Ovary (tissue), 10 donors: ENCODE measurements at places on chromosomes 11 and 22. TPM values are rescaled to one million over a fixed set of nuclear protein-coding genes. Genes with fewer than 3 reads are reported as not detected.
A peak's percentile ranks its signal among the peaks of the same experiment; 100 is the strongest.

- DNase-seq = no peak
Observed at GRCh38 chr22:38028344-38029130, 28.7 kb upstream of the PICK1 start.

DNA sequence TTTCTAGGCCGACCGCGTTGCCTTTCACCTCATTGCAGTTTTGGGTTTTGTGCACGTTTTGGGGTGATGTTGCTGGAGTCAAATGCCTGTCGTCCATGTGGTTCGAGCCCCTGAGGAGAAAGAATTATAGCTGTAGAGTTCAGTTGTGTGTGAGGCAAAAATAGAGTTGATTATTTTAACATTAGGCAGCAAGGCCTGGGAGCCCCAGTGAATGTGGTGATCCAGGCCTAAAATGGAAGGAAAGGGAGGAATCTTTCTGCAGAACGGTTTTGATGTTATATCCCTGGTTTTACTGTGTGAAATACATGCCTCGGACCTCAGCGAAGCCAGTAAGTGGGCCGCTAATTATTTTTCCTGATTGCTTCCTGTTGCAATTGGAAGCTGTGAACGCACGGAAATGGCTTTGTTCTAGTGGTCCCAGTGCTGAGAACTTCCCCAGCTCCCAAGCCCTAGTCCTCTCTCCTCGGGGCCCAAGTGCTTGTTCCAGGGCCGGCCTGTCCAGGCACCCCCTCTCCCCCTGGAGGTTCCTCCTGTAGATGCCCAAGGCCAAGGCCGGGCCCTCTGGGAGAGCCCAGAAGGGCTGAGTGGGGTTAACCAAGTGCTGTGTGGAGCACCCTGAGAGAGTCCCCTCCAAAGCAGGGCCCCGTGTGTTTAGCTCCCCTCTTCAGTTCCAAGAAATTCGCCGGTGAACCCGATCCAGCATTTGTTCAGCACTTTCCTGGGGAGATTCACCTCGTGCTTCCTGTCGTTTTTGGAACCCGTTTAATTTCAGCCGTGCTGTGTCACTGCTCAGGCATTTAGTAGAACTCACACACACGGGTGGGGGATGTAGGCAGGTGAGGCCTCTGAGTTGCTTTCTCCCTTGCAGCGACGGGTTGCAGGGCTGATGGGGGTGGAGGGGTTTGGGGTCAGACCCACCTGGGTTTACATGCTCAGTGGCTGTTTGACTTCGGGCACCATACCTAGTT is 2.1 kb downstream of the LRP5 start:
- DNase-seq = peak; percentile 43

IGF2 gene
- 44.2 TPM for polyA plus RNA-seq

SEC14L6 gene
- 1.7 TPM for polyA plus RNA-seq

- no peak for DNase-seq
Observed at GRCh38 chr11:117519170-117519569, 191.5 kb downstream of the CEP164 start.

GRCh38 chr11:92642177-92642931 is 327.1 kb upstream of the MTNR1B start:
- no peak for DNase-seq

TEX54 gene
- not detected for polyA plus RNA-seq

DNA sequence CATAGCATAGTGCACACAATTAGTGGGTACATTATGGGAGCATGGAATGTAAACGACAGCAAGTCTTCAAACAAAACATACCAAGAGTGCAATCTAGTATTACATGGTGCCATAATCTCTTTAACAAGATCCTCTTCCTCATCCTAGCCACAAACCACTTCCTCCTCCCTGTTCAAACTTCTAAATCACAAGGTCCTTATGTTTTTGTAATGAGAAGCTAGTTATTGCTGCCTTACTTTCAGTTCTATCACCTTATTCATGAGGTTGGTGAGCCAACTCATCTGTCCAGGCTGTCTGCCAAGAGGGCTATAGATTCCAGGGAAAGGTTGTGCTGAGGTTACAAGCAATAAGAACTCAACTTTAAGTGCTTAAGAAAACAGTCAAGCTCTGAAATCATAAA is 195.4 kb upstream of the ARHGAP20 start:
- no peak for DNase-seq

DNA sequence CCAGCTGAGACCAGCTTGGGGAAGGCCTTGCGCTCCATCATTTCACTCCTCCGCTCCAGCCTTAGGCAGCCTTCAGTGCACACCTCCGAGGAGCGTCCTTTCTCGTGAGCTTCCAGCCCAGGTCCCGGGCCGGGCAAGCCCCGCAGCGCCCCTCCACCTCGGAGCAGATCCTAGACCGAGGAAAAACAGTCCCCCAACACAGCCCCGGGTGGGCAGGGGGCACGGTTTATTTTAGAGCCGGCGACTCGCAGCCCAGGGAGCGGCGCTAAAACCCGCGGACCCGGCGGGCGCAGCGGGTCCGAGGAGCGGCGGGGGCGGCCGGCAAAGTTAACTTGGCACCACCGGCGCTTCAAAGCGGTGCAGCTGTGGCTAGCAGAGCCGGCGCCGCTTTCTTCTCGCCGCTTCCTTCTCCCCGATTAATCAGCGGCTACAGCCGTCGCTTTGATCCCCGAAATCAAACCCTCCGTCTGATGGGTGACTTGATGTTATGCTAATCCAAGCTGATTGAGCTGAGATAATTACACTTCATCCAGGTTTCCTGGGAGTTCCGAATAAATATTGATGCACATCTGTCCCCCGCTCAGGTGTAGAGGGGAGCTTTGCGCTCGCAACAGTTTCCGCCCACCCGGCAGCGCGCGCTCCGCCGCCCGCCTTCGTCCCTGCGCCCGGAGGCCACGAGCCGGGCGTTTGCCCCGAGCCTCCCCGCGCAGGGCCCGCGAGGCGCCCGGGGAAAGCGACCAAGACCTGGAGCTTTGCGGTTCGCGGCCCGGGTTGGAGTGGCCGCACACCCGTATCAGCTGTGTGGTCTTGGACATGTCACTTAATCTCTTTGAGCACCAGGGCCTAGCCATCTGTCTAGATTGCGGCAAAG is 192.7 kb downstream of the BUD13 start:
- DNase-seq = no peak

TMEM191B gene
- 0.70 TPM for polyA plus RNA-seq
